T-cell (primary cell): ENCODE measurements at places on chromosomes 5 and 9.

DNA sequence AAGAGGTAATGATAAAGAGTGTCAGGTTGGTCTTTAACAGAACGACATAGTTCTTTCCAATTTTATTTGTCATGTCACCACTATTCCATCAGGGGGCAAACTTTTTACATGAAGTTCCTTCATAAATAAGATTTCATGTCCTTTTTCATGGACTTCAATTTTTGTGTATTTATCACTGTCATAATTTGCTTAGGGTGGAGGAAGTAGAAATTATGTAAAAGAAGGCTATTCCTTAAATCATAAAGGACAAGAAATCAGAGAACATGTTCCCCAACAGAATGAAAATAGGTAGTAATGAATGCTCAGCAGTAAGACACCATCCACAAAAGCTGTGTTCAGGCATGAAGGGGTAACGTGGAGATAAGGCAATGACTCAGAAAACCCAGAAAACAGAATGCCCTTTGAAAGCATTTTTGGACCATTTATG is 72.7 kb downstream of the ZFAND5 start:
- DNase-seq, result no peak

GRCh38 chr5:2508514-2508913 is 243.0 kb downstream of the IRX2 start:
- DNase-seq, result no peak

DNA sequence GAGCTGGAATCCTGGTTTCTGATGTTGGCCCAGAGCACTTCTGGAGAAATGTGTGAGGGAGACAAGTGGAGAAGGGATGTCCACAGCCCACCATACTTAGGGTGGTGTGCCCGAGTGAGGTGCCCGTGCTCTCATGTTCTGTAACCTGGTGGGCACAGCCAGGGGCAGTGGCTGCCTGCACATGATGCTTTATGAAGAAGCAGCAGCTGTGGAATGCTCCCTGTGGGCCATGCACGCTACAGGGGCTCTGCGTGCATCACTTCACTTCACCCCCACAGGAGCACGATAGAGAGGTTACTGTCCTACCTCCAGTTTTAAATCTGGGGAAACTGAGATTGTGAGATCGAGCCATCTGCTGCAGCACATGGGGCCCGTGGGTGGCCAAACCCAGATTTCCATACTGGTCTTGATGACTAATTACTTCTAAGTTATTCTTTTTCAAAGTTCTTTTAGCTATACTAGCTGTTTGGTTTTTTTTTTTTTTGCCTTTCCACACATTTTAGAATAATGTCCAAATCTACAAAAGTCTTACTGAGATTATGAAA is 441.6 kb downstream of the GADD45G start:
- DNase-seq, result no peak

GRCh38 chr5:10831419-10831818 is 70.4 kb upstream of the DAP start:
- no peak for DNase-seq

DNA sequence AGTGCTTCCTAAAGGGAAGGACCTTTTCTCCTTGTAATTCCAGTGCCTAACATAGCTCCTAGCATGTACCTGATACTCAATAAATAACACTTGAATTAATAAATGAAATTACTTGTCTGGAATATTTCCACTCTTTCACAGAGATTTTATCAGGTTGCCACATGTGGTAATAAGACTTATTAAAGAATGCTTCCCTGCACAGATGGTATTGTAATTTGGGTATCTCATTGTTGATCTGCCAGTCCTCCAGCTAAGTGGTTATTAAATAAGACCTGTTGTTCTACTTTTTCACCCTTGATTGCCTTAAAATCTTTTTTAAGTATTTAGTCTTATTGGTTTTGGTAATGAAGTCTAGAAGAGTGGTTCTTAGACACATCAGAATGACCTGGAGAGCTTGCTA is 28.1 kb upstream of the CETN3 start:
- DNase-seq, result no peak

DNA sequence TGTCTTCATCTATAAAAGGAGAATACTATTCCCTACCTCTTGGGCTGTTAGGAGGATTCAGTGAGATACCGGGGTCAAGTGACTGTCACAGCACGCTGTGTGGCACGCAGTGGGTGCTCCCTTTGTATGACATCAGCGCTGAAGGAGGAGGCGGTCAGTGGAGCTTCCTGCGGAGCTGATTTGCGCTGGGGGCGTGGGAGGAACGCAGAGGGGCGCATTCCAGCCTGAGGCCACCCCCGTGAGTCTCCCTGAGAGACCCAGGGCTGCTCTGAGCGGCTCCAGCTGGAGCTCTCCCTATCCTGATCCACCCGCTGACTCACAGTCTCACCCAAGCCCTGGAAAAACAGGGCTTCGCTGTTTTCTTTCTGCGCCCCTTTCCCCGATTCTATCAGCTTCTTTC is 24.3 kb upstream of the NEURL1B start:
- no peak for DNase-seq
